ENCODE measurements at places on chromosomes 6 and 20. TPM values are rescaled to one million over a fixed set of nuclear protein-coding genes. Genes with fewer than 3 reads are reported as not detected.

SLA2 gene
- 0.39 TPM for total RNA-seq

PROCR gene
- total RNA-seq: 16.3 TPM

RSPH4A gene
- 7.2 TPM for total RNA-seq

HLA-A gene
- total RNA-seq: 112 TPM

DNA sequence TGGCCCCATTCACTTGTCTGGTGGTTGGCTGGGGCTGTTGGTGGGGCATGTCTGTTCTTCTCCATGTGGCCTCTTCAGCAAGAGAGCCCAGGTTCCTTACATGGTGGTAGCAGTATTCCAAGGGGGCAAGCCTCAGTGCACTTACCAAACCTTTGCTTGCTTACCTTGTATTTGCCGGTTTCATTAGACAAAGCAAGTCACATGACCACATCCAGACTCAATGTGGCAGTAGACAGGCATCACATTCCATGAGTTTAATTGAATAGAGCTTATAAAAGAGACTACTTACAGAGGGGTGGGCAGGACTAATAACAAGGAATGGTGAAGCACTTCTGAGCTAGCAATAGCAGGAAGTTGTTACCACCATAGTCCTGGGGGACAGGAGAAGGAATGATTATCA lies 78.6 kb downstream of the SNAP25 start:
- no peak for DNase-seq
- no peak overlapping the region for H3K27ac ChIP-seq
- H3K4me1 ChIP-seq: no peaks in the 10 kb centered on the region
- H3K36me3 ChIP-seq: peaks cover 7% of the 10 kb centered on the region
- no peak overlapping the region for H3K4me3 ChIP-seq
- H3K27me3 ChIP-seq: no peaks in the 10 kb centered on the region

DNA sequence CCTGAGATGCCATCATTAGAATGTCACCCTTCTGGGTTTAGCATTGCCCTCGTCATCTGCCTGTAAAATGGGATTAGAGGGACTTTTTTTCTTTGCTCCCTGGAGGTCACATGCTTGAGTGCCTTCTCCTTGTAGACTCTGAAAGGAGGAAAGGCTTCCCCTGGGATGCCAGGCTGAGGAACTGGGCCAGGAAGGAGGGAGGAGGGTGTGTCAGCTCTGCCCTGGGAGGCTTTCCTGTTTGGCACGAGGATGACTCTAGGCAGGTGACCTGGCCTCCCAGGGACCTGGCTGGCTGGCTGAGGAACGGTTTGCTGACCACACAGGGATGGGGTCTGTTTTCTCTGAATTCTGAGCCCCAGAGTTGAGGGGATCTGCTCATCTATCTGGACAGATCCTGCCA lies 137.9 kb upstream of the RNF24 start:
- H3K4me1 ChIP-seq: peaks cover 67% of the 10 kb centered on the region
- no peak overlapping the region for H3K4me3 ChIP-seq
- peaks cover 20% of the 10 kb centered on the region for H3K36me3 ChIP-seq
- no peaks in the 10 kb centered on the region for H3K27me3 ChIP-seq

GRCh38 chr6:49342410-49342809 lies 120.6 kb downstream of the MMUT start:
- no peak for DNase-seq
- no peaks in the 10 kb centered on the region for H3K4me1 ChIP-seq
- H3K27ac ChIP-seq: no peak overlapping the region
- H3K27me3 ChIP-seq: no peaks in the 10 kb centered on the region

DNA sequence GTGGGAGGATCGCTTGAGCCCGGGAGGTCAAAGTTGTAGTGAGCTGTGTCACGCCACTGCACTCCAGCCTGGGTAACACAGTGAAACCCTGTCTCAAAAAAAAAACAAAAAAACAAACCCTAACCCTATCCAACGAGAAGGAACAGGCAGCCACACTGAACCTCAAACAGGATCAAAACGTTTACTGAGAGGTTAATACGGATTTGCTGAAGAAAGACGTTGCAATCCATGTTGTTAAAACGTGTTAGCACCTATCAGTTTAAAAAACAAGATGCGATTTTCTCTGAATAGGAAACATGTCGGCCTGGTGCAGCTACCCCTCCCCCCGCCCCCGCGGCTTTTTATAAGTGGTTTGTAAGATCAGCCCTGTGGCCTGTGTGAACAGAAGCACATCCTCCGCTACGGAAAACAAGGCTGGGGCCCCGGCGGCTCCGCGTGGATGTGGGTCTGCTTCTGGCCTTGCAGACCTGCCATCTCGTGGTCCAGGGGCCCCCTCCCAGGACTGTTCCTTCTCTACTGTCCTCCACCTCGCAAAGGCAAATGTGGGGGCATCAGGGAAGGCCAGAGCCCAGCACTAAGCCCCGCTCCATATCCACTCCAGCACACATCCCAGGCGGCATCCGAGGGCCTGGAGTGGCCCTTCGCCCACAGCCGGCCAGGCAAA lies 11.4 kb downstream of the SLC2A4RG start:
- H3K4me3 ChIP-seq: no peak overlapping the region
- no peak for DNase-seq
- H3K27ac ChIP-seq: no peak overlapping the region
- H3K4me1 ChIP-seq: peaks cover 5% of the 10 kb centered on the region
- H3K27me3 ChIP-seq: no peaks in the 10 kb centered on the region

DNA sequence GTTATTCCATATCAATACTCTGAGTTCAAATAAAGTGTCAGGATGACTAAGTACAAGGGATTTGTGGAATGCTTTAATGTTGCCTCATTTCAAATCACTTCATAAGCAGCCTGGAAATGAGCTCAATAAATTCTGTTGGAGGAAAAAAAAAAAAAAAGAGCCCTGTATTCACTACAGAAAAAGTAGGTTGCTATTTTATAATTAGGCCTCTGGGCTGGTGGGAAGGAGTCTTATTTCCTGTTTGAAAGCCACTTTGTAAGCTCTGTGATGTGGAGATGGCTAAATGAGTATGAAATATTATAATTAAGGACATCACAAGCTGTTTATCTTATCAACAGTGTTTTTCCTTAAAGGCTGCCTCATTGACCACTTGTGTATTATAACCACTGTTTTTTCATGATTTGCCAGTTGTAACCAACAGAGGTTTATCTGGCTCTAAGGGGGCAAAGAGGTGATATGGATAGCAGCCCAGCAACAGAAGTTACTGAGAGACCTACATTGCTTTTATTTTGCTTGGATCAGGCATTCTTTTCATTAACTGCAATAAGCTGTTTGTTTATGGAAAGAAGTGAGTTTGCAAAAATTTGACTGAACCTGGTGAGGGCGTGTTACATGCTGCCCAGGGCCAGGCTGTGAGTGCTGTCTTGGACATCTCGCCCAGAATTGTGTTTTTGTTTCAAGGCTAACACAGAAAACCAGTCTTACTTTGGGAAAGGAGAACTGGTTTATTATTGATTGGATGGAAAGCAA lies 563.3 kb upstream of the MAP3K7 start:
- DNase-seq: no peak
- H3K4me1 ChIP-seq: no peaks in the 10 kb centered on the region
- no peak overlapping the region for H3K4me3 ChIP-seq
- H3K36me3 ChIP-seq: no peaks in the 10 kb centered on the region

Data from spinal cord (tissue), 10 donors.